ENCODE measurements at places on chromosomes 3 and 15. TPM values are rescaled to one million over a fixed set of nuclear protein-coding genes. Genes with fewer than 3 reads are reported as not detected.

DNA sequence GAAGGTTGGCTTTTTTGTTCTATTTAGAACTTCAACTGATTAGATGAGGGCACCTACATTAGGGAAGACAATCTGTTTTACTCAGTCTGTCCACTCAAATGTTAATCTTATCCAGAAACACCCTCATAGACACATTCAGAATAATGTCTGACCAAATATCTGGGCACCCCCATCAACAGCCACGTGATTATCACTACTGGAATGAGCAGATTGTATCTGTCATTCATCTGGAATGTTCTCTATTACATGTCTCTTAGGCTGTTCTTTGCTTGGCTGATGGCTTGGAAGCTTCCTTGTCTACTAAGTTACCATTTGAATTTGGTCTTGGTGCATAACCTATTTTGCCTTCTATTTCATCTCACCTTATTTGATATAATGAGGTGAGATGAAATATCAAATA lies 15.7 kb upstream of the LRRC58 start:
- DNase-seq, result peak; percentile 53

Gene MINDY4B
- total RNA-seq, result not detected

Gene LARP6
- 28.2 TPM for total RNA-seq

DNA sequence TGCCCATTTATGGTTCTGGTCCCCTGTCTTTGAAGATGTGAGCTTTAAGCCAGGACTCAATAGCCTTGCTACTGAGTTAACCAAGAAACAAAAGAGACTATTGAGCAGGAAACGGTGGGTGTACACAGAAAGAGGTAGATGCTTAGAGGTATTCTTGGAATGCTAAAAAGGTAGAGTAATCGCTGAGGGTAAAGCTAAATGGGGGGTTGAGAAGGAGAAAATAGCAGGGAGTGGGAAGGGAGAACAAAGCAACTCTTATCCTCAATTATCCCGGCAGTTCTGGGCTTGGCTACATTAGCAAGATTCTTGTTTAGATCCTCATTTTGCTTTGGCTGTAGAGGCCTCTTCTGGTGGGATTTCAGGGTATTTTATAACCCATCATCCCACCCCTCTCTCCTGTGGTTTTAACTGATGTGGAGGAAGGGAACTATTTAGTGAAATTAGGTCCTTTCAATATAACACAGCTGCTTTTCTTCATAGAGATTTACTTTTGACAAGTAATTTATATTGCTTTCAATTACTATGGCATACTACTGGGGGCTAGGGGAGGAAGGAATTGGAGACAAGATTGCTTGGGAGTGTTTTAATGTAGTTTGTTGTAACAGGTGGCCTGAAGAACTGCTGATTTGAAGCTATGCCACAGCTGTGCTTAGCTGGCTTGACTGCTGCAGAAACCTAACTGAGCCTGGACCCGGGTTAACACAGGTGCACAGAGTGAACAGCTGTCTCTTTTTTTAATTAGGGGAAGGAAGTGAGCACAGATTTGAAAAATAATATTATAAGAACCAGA lies 234.3 kb upstream of the CCDC54 start:
- DNase-seq, result no peak

DNA sequence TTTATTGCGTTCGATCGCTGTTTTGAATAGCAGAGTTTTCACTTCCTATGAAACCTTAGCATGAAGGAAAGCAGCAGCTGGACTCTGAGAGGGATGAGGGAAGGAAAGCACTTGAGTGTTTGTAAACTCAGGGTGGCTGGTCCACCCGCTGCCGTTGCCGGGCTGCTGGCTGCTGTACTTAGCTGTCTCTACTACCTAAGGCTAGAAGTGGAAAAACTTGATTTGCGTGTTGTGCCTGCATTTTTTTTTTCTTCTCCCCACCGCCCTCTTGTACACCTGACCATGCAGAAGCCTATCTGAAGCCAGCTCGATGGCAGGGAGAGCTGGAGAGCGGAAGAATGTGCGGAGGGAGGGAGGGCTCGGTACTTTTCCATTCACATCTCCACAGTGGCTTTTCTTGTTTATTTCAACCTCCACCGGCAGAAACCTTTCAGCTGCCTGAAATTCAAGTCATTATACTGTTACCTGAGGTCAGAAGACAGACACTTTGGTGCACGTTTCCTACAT lies 4.8 kb upstream of the BCL6 start:
- no peak for DNase-seq

Gene IL20RB
- total RNA-seq, result 2.4 TPM

DNA sequence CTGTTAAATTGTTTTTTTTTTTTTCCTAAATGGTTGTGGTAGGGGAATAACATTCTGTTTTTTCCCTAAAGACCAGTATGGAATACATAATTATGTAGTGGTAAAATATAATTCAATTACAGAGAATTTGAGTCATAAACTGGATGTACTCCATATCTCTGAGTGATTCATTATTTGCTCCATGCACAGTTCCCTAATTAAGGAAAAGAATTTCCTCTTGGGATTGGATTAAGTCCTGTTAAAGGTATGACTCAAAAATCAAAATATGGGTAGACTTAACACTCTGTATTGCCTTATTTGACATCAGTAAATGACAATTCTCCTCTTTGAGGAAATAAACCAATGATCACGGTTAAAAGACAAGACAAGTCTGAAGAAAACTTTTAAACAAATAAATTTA lies 78.0 kb upstream of the KCNH8 start:
- no peak for DNase-seq

DNA sequence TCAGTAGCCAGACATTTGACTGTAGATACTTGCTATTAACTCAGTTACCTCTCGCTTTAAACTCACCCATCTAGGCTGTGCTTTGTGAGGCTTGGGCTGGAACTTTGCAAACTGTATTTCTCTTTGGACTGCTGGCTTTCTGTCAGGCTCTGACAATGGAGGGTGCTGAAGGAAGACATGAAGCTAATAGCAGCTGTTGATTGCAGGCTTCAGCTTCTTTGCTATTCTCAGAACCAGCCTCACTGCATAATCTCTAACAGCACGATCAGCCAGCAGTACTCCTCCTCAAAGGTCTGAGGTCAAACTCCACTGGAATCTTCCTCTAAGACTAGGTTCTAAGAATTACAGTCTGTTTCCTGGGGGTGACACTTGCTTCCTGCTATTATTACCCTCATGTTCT lies 295.6 kb downstream of the ZBBX start:
- DNase-seq, result no peak

Gene USP19
- 34.5 TPM for total RNA-seq

Gene PPP1R14D
- total RNA-seq, result not detected

- DNase-seq, result peak; percentile 99
These were observed 68.8 kb upstream of the DLG1 start for GRCh38 chr3:197367081-197367780.

- DNase-seq, result no peak
These were observed 231.5 kb downstream of the MAGI1 start for GRCh38 chr3:65807225-65807624.

Gene FAM81A
- total RNA-seq, result 1.1 TPM

- DNase-seq, result no peak
These were observed 15.0 kb upstream of the TM6SF1 start for GRCh38 chr15:83092309-83092976.

DNA sequence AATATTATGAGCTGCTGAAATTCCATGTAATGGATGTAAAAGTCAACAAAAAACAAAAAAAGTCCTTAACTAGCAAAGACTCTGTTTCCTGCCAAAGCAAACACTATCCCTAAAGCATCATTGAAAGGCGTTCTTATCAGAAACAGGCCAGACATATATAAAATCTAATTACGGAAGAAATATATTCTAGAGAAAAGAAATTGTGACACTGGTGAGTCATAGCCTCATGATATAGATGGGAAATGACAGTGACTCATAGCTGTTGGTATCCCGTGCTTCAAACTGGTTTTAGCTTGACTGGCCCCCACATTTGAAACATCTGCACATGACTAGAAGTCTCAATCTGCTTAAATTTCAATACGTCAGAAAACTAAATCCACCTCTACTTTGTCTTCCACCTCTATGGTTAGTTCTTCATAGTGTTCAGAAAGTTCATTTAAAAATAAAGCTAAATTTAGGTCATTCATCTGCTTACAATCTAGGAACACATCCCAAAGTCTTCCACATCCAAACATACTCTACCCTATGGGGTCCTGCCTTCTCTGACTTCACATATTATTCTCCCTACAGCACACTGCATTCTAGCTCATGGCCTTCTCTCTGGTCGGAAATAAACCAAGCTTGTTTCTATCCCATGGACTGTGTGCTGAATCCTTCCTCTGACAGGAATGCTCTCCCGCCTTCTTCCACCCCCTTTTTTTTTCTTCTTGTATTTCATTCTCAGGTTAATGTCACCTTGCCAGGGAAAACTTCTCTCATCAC lies 456.3 kb upstream of the ARRDC4 start:
- DNase-seq, result peak; percentile 15

DNA sequence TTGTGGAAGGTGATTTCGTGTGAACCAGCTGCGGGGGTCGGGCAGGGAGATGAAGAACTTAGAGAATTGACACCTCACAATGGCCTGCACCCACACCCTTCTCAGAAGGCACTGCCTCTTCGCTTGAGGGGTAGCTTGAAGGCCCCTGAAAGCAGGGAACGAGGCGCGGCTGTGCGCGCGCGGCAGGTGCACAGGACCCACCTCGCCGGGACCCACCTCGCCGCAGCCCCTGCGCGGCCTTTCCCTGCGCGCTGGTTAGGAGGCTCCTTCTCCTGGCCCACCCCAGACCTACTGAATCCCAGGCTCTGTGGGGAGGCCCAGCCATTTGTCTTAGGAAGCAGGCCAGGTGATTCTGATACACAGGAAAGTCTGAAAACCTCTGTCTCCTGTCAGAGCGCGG lies 46.2 kb upstream of the ATP10A start:
- DNase-seq, result no peak

- no peak for DNase-seq
These were observed 893 bp downstream of the MGA start for GRCh38 chr15:41661078-41661517.

- no peak for DNase-seq
These were observed 212.9 kb upstream of the CMC1 start for GRCh38 chr3:28028554-28028953.

Gene IDH2
- 78.0 TPM for total RNA-seq

Gene SLC6A1
- total RNA-seq, result not detected

GRCh38 chr15:67880651-67881182 lies 40.9 kb upstream of the RNU6-1 start:
- DNase-seq, result peak; percentile 46

DNA sequence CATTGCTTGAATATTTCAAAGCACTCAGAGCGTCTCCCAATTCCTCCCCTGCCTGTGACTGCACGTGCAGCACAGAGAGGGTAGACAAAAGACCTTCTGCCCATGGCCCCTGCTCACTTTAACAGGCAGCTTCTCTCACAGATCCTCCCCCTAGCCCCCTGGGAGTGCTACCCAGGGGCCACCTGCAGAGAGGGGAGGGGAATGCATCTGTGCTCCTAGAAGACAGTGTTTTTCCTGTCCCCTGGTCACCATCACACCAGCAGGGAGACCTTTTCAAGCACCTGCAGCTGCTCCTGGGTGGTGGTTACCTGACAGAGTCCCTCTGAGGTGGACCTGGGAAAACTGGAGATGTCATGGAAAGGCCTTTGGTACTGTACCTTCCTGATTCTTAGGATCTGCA lies 56.7 kb upstream of the PRR23C start:
- no peak for DNase-seq

Gene RGMA
- total RNA-seq, result not detected

GRCh38 chr3:159829539-159830227 lies 159.0 kb upstream of the IL12A start:
- DNase-seq, result peak; percentile 78

Gene CADPS
- 0.84 TPM for total RNA-seq

Gene A4GNT
- not detected for total RNA-seq

GRCh38 chr15:69578787-69579583 lies 126.4 kb downstream of the RPLP1 start:
- peak; percentile 95 for DNase-seq

GRCh38 chr3:120198305-120198878 lies 86.6 kb downstream of the GPR156 start:
- peak; percentile 70 for DNase-seq

DNA sequence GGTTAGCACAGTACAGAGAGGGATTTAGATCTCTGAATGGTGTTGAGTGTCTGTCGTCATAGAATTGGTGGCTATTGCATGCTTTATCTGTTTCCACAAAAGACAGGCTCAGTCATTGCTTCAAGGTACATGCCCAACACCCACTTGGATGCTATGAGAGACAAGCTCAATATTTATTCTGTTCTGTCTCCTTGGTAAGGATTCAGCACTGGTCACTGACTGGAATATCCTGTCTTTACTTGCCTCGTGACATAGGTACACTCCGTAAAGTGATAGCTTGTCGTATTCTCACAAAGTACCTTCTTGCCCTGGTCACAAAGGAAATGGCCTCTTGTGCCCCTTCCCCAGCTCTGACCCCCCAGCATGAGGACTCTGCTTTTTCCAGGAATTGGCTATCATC lies 72.8 kb upstream of the CTNNB1 start:
- no peak for DNase-seq

- peak; percentile 81 for DNase-seq
These were observed 75.9 kb downstream of the TNIK start for GRCh38 chr3:171384101-171384891.

Gene ZNF774
- 1.6 TPM for total RNA-seq

Gene FEZF2
- total RNA-seq, result not detected

DNA sequence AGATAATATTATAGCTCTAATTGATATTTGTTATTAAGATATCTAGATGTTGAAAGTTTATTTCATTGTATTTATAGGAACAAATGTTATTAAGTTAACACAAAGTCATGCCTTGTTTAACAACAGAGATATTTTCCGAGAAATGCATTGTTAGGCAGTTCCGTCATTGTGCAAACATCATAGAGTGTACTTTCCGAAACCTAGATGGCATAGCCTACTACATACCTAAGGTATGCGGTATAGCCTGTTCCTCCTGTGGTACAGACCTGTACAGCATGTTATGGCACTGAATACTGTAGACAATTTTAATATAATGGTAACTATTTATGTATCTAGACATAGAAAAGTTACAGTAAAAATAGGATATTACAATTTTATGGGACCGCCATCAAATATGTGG lies 114.3 kb downstream of the NAALADL2 start:
- DNase-seq, result no peak

Gene SI
- total RNA-seq, result not detected

DNA sequence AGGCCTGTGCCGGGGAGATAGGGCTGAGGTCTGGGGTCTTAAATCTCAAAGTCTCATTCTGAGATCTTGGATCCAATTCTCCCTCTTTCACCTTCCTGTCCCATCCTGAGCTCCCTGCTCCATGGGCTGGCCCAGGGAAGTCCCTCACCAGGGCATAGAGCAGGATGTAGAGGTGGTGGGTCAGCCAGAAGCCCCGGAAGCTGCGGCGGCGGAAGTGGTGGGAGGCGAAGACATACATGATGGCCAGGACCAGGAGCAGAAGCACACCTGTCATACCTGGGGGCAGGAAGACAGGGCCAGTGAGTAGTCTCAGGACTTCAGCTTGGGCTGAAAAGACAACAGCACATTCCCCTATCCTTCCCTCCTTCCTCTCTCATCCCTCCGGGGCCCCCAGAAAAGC lies 16.5 kb downstream of the DUOX2 start:
- DNase-seq, result no peak

DNA sequence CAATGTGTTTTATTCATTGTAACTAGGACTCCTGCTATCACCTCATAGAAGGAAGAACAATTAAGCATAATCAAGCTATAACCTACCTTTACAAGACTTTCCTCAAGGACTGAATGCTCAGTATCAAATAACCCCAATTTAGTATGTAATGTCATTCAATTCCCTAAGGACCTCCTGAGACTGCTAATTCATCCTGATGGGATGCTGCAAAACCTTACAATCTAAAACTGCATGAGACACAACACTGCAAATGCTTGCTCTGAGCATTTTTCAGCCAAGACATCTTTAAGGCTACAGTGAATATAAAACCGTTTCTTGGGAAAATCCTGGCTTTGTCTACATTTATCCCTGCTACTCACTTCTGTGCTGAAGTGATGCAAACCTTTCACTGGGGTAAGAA lies 69.9 kb downstream of the RYK start:
- no peak for DNase-seq

All from M059J (cell line).